ENCODE measurements at places on chromosomes 11 and 22. TPM values are rescaled to one million over a fixed set of nuclear protein-coding genes. Genes with fewer than 3 reads are reported as not detected.

APOL3 gene
- total RNA-seq, result not detected

OR52I1 gene
- total RNA-seq, result not detected

DNA sequence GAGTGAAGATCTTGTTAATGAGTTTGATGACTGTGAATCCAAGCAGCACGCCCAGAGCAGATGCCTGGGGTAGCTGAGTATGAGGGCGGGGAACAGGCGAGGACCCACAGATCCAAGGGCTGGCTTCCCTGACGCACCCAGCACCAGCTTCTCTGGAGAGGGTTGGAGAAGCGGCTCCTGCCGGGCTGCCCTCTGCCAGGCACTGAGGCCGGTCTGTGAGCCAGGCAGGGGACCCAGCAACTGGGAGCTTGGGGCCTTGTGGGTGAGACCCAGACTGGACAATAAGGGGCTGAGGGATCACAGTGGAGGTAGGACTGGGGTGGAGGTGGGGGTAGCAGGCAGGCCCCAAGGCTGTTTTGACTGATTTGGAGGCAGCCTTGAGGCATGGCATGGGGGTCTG is 8.6 kb upstream of the SYT12 start:
- DNase-seq, result no peak

- DNase-seq, result no peak
These were observed 380.0 kb upstream of the CCDC90B start for GRCh38 chr11:83666149-83666548.

Data from PC-3 (cell line).